Activated CD4-positive, alpha-beta T cell treated with anti-CD3 and anti-CD28 coated beads, Interleukin-2, amount 10 ng/mL, durations not matched to agents 24 days and 14 days (primary cell): ENCODE measurements at places on chromosomes 7 and 10. TPM values are rescaled to one million over a fixed set of nuclear protein-coding genes. Genes with fewer than 3 reads are reported as not detected.

GRCh38 chr7:103541026-103541425, 95.0 kb upstream of the SLC26A5 start:
- peaks cover 5% of the 10 kb centered on the region for H3K27me3 ChIP-seq
- H3K27ac ChIP-seq, result no peak overlapping the region
- H3K36me3 ChIP-seq, result no peaks in the 10 kb centered on the region

GRCh38 chr7:157545681-157546060, 208.9 kb downstream of the DNAJB6 start:
- H3K27me3 ChIP-seq, result no peaks in the 10 kb centered on the region
- H3K36me3 ChIP-seq, result peaks cover 5% of the 10 kb centered on the region
- no peak for DNase-seq
- H3K27ac ChIP-seq, result no peak overlapping the region
- H3K4me3 ChIP-seq, result no peak overlapping the region

Gene MYOZ1
- total RNA-seq, result not detected in 2 replicates

GRCh38 chr7:157709531-157710251, 372.9 kb downstream of the DNAJB6 start:
- H3K4me3 ChIP-seq, result no peak overlapping the region
- peaks cover 3% of the 10 kb centered on the region for H3K27me3 ChIP-seq
- DNase-seq, result peak; percentile 46
- H3K27ac ChIP-seq, result no peak overlapping the region
- no peaks in the 10 kb centered on the region for H3K36me3 ChIP-seq
- no peaks in the 10 kb centered on the region for H3K4me1 ChIP-seq

DNA sequence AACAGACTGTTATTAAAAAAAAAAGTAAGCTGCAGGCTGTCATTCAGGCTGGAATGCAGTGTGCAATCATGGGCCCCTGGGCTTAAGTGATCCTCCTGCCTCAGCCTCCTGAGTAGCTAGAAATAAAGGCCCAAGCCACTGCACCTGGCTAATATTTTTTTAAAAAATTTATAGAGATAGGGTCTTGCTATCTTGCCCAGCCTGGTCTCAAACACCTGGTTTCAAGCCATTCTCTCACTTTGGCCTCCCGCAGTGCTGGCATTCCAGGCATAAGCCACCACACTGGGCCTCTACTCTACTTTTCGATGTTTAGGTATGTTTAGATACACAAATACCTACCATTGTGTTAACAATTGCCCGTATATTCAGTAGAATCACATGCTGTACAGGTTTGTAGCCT, 270.4 kb upstream of the PRKCQ start:
- no peaks in the 10 kb centered on the region for H3K36me3 ChIP-seq
- no peaks in the 10 kb centered on the region for H3K4me1 ChIP-seq
- no peak overlapping the region for H3K27ac ChIP-seq
- no peak overlapping the region for H3K4me3 ChIP-seq
- DNase-seq, result no peak

Gene ARHGEF35
- total RNA-seq, result 2.8 and 3.5 TPM in 2 replicates

DNA sequence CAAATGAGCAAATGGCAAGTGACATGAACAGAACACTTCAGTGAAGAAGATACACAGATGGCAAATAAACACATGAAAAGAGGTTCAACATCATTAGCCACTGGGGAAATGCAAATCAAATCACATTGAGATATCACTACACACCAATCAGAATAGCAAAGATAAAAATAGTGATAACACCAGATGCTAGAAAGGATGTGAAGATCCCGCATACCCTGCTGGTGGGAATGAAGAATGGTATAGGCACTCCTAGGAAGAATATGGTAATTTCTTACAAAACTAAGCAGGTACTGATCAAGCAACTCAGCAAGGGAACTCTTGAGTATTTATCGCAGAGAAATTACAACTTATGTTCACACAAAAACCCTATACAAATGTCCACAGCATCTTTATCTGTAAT, 11.2 kb downstream of the LAMB4 start:
- peaks cover 6% of the 10 kb centered on the region for H3K27me3 ChIP-seq
- H3K27ac ChIP-seq, result no peak overlapping the region
- no peak for DNase-seq
- peaks cover 4% of the 10 kb centered on the region for H3K4me1 ChIP-seq

- H3K27ac ChIP-seq, result peak overlapping the region; percentile 66
- H3K36me3 ChIP-seq, result no peaks in the 10 kb centered on the region
- H3K4me3 ChIP-seq, result peak overlapping the region; percentile 86
- peak; percentile 97 for DNase-seq
- peaks cover 4% of the 10 kb centered on the region for H3K4me1 ChIP-seq
These were observed 28.3 kb upstream of the WDFY4 start for GRCh38 chr10:48656241-48656913.

- no peak overlapping the region for H3K4me3 ChIP-seq
- peaks cover 6% of the 10 kb centered on the region for H3K4me1 ChIP-seq
- no peak for DNase-seq
- H3K27me3 ChIP-seq, result peaks cover 6% of the 10 kb centered on the region
- H3K36me3 ChIP-seq, result no peaks in the 10 kb centered on the region
These were observed 4.8 kb upstream of the SGPL1 start for GRCh38 chr10:70810967-70811366.

DNA sequence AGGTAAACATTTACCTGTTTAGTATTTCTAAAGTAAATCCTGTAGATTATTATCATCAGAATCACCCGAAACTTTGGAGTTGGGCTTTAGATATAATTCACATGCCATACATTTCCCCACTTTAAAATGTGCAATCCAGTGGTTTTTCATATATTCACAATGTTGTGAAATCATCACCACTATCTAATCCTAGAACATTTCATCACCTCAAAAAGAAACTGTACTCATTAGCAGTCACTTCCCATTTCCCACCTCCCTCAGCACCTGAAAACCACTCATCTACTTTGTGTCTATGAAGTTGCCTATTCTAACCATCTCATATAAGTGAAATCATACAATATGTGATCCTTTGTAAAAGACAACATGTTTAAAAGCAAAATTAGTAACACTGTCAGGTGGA, 182.6 kb downstream of the FZD1 start:
- no peak overlapping the region for H3K27ac ChIP-seq
- no peaks in the 10 kb centered on the region for H3K4me1 ChIP-seq
- H3K36me3 ChIP-seq, result no peaks in the 10 kb centered on the region
- H3K4me3 ChIP-seq, result no peak overlapping the region
- H3K27me3 ChIP-seq, result no peaks in the 10 kb centered on the region

DNA sequence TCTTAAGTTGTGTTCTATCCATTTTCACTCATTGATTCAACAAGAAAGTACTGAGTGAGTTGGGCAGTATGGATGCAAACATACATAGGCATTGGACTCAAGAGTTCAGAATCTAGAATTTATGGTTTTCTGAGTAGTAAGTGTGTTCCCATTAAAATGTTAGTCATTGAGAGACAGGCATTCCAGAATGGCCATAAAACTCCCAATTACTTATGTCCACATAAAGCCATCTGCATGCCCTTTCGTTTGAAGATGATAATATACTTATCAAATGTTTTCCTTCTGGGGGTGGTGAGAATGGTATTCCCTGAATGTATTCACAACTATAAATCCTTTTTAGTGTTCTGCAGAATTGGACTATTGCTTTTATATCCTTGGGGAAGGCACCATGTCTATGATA, 131.6 kb downstream of the CD36 start:
- H3K4me3 ChIP-seq, result no peak overlapping the region
- no peaks in the 10 kb centered on the region for H3K36me3 ChIP-seq
- DNase-seq, result no peak
- no peak overlapping the region for H3K27ac ChIP-seq
- H3K27me3 ChIP-seq, result no peaks in the 10 kb centered on the region

Gene CYP3A4
- not detected in 2 replicates for total RNA-seq

Gene ADK
- total RNA-seq, result 54.8 and 58.3 TPM in 2 replicates

GRCh38 chr10:52778511-52779392, 6.2 kb upstream of the MBL2 start:
- H3K27me3 ChIP-seq, result no peaks in the 10 kb centered on the region
- H3K4me3 ChIP-seq, result no peak overlapping the region
- no peaks in the 10 kb centered on the region for H3K36me3 ChIP-seq
- H3K4me1 ChIP-seq, result no peaks in the 10 kb centered on the region
- H3K27ac ChIP-seq, result no peak overlapping the region

Gene OR2A12
- not detected in 2 replicates for total RNA-seq

- no peaks in the 10 kb centered on the region for H3K36me3 ChIP-seq
- DNase-seq, result no peak
- H3K27me3 ChIP-seq, result no peaks in the 10 kb centered on the region
- H3K4me1 ChIP-seq, result peaks cover 2% of the 10 kb centered on the region
- H3K27ac ChIP-seq, result no peak overlapping the region
These were observed 271.9 kb downstream of the ADARB2 start for GRCh38 chr10:1465418-1465911.

Gene FOXI2
- not detected in 2 replicates for total RNA-seq

Gene GPR141
- total RNA-seq, result not detected in 2 replicates

GRCh38 chr7:104758504-104758903, 255.5 kb upstream of the KMT2E start:
- no peak overlapping the region for H3K4me3 ChIP-seq
- H3K4me1 ChIP-seq, result no peaks in the 10 kb centered on the region
- no peaks in the 10 kb centered on the region for H3K36me3 ChIP-seq
- no peak for DNase-seq
- H3K27ac ChIP-seq, result no peak overlapping the region
- no peaks in the 10 kb centered on the region for H3K27me3 ChIP-seq

GRCh38 chr10:1128115-1128514, 71.9 kb downstream of the WDR37 start:
- H3K27me3 ChIP-seq, result no peaks in the 10 kb centered on the region
- no peak for DNase-seq
- H3K36me3 ChIP-seq, result peaks cover 63% of the 10 kb centered on the region
- no peak overlapping the region for H3K27ac ChIP-seq
- no peak overlapping the region for H3K4me3 ChIP-seq

Gene PIK3CG
- total RNA-seq, result 28.1 and 29.2 TPM in 2 replicates

Gene ABCA13
- not detected in 2 replicates for total RNA-seq

DNA sequence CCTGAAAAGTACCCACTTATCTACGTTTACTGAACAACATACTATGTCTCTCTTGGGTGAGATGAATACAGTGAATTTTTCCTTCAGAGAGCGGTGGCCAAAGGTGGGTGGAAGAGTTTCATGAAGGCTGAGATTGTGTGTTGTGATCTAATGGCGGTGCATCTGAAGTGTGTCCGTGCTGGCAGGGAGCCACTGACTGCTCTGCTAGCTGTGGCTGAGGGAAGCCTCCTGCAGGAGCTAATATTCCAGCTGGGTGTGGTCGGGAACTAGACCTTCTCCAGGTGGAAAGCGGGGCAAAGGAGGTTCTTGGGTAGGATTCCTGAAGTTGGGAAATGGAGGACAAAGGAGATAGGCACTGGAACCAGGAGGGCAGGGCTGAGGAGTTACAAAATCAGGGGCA, 69.2 kb upstream of the GRB10 start:
- H3K4me1 ChIP-seq, result no peaks in the 10 kb centered on the region
- no peak overlapping the region for H3K4me3 ChIP-seq
- DNase-seq, result no peak
- no peak overlapping the region for H3K27ac ChIP-seq
- H3K27me3 ChIP-seq, result peaks cover 7% of the 10 kb centered on the region
- no peaks in the 10 kb centered on the region for H3K36me3 ChIP-seq

DNA sequence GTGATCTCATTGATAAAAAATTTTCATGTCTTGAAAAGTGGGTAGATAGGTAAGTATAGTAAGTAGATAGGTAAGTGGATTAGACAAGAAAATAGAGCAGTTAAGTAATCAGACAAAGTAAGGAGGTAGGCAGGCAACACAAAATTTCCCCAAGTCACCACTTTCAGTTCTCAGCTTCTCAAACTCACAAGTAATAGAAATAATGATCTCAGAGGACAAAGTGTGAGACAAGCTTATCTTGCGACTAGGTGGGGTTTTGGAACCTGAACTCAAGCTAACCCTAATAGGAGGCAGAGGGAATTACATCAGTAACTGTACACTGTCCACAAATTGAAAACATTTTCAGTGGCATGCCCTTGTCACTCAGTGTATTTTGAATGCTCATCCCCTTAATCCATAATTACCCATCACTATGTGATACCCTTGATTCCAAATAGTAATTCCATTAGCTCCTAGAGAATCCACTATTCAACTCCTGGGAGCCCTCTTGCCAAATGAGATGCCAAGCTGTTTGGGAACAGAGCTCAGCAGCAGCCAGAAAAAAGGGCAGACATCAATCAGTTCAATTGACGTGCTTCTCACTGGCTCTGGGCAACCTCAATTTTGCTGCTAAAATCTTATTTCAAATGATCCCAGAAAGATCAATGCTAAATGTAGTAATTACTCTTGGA, 703.2 kb downstream of the XPNPEP1 start:
- no peaks in the 10 kb centered on the region for H3K4me1 ChIP-seq
- no peaks in the 10 kb centered on the region for H3K27me3 ChIP-seq
- DNase-seq, result no peak
- H3K36me3 ChIP-seq, result no peaks in the 10 kb centered on the region
- no peak overlapping the region for H3K27ac ChIP-seq
- H3K4me3 ChIP-seq, result no peak overlapping the region

Gene GRID2IP
- total RNA-seq, result 0.05 TPM in 1 of 2 replicates, not detected in the other

Gene DLX6
- total RNA-seq, result not detected in 2 replicates
